Spleen (tissue), 13 donors: ENCODE measurements at places on chromosomes 13 and 19.

DNA sequence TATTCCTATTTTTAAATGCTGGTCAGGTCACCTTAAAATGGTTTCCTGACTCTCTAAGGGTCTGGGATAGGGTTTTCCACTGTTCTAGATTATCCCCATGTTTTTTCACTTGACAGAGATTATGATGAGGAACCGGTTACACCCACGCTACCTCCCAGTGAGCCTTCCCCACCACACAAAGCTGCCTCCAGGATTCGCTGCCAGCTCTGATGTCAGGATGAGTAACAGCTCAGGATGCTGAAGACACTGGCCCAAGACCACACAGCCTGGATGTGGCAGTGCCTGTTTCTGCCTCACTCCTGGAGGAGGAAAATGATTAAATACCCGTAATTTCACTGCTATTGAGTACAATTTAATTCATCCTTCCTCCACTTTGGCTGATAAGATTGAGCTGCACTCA lies 22.9 kb downstream of the ZNF114 start:
- H3K4me1 ChIP-seq = peaks cover 11% of the 10 kb centered on the region
- DNase-seq = no peak
- H3K27me3 ChIP-seq = no peaks in the 10 kb centered on the region
- H3K36me3 ChIP-seq = no peaks in the 10 kb centered on the region

DNA sequence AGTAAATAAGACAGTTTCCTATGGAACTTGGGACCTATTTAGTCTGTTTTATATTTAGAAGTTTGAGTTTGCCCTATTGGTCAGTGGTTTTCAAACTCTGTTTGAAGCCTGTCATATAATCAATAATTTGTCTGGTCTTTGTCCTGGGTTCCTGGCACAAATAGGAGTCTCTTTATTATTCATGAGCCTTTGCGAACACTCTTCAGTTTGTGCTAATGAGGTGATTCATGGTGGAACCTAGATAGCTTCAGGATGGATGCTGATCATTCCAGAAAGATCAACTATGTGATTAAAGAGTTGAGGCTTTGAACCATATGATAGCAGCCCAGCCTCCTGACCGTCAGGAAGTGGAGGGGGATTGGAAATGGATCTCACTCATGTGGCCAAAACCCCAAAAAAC lies 10.0 kb upstream of the VWA8 start:
- H3K27ac ChIP-seq = no peak overlapping the region
- no peak for DNase-seq
- no peaks in the 10 kb centered on the region for H3K4me1 ChIP-seq
- H3K4me3 ChIP-seq = no peak overlapping the region

DNA sequence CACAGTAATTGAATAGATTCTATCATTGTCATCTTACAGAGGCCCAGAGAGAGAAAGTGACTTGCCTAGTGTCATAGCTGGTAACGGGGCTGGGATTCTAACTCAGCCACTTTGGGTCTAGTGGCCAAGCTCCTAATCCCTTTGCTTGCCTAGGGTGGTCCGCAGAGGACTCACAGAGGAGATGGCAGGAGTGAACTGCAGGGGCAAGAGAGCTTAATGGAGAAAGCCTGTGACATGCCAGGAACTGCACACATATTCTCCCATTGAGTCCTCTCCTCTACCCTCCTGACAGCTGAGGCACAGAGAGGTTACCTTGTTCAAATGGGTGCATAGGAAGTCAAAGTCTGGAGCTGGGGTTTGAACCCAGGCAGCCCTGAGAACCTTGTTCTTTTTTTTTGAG lies 2.7 kb downstream of the LSR start:
- DNase-seq = peak; percentile 30
- no peak overlapping the region for H3K4me3 ChIP-seq
- no peaks in the 10 kb centered on the region for H3K36me3 ChIP-seq
- H3K27ac ChIP-seq = peak overlapping the region; percentile 7

DNA sequence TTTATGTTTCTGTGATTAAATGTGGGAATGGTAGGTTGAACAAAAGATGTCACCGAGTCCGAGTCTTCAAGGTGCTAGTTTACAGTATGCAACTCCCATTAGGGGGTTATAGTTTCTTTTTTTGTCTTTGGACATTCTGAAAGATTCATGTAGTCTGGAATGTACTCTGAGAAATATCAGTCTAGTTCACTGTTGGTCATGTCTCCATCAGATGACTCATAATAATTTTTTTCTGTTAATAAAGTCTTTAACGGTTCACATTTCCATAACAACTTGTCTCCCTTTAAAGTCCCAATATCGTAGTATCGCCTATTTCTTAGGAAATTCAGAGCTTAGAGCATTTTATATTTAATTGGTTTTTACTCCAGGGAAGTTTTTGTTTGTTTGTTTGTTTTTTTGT lies 13.5 kb upstream of the ESD start:
- no peaks in the 10 kb centered on the region for H3K4me1 ChIP-seq
- no peaks in the 10 kb centered on the region for H3K27me3 ChIP-seq
- H3K36me3 ChIP-seq = no peaks in the 10 kb centered on the region
- no peak overlapping the region for H3K4me3 ChIP-seq

DNA sequence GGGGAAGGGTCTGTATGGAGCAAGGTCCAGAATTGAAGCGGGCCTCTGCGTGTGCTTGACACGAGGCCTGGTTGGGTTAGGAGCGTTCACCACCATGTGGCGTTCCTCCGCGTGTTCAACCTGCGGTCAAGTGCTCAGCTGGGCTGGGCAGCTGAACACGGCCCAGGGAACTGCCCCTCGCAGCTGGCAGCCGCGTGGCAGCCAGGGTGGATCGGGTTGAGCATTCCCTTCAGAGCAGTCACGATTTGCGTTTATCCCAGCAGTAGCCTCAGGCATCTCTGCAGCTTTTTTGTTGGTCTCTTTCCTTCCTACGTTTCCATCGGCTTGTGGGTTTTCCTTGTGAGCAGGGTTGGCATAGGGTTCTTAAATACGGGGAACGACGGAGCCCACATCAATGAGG lies 28.7 kb upstream of the F2RL3 start:
- H3K36me3 ChIP-seq = peaks cover 57% of the 10 kb centered on the region
- H3K27ac ChIP-seq = no peak overlapping the region
- DNase-seq = no peak

DNA sequence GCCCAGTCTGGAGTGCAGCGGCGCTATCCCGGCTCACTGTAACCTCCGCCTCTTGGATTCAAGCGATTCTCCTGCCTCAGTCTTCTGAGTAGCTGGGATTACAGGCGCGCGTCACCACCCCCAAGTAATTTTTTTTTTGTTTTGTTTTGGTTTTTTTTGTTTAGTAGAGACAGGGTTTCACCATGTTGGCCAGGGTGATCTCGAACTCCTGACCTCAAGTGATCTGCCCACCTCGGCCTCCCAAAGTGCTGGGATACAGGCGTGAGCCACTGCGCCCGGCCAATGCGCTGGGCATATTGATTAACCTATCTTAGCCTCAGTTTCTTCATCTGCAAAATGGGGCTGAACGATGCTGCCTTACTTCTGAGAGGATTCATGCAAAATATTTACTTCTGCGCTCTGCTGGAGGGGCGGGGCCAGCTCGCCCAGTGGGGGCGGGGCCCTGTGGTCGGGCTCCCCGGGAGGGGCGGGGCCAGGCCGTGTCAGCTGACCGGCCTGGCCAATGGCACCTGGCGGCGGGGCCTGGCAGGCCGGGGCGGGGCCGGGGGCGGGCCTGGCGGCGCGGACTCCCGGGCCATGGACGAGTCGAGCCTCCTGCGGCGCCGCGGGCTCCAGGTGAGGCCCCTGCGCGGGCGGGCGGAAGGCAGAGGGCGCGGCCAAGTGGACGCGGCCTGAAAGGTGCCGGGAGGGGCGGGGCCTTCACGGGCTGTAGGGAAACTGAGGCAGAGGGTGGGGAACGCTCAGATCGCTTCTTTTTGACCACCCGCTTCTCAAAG lies at the start of gene MAST3:
Gene MAST3, plus strand, starts transcription at position 562 of the 776 bp plus-strand sequence. Its CDS starts 15 bp downstream, at position 577.
- H3K27me3 ChIP-seq = no peaks in the 10 kb centered on the region
- H3K27ac ChIP-seq = peak within 1 kb of the TSS; percentile 72
- peak within 1 kb of the TSS; percentile 54 for H3K4me3 ChIP-seq
